ENCODE measurements at places on chromosomes 2 and 18.

- DNase-seq = no peak
These were observed 2.8 kb upstream of the TUBA4B start for GRCh38 chr2:219250049-219250781.

DNA sequence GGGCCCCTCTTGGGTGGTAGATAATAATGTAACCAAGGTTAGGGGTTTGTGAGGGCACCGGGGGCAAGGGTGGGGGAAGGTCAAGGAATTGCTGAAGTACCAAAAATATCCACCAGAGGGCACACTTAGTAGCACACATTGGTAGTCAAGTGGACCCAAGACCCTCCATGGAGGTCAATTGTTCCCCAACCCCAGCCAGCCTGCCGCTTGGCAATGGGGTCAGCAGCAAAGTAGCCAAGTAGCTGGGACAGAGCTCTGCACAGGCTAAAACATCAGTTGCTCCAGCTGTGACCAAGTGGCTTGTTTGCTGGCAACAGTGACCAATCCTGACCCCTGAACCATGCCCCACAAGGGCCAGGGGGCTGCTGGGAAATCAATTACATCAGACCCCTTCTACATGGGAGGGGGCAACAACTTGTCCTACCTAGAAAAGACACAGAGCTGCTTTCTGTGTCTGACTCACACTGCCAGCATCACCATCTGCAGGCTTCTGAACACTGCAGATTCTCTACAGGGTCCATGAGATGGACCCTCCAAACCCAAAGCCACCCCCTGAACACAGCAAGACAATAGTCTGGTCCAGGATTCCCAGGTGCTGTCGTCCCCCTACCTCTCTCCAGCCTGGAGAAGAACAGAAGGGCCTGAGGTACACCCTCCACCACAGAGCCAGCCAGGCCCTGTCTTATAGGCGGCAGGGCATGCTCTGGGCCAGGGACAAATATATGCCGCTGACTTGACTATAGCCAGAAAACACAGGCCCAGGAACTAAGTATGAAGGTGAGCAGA, 76.0 kb downstream of the EMX1 start:
- peak; percentile 47 for DNase-seq

- DNase-seq = no peak
These were observed 16.3 kb downstream of the MFSD2B start for GRCh38 chr2:24026233-24026632.

- no peak for DNase-seq
These were observed 797 bp upstream of the CRIM1 start for GRCh38 chr2:36354811-36355150.

DNA sequence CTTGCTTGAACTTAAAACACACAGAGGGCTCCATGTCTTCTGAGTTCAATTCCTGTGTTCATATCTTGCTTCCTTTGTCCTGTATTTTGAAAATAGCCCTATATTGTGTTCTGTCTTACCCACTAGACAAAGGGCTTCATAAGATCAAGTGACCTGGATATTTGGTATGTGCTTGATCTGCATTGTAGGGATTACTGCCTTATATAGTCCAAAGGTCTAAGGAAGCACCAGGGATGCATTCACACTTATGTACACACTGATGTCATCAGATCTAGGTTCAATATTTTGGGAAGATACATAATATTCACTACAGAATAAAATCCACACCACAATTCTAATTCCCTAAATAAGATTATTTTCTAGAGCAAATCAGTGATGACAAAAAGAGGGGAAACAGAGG, 278.0 kb upstream of the KYNU start:
- DNase-seq = no peak

All from T-helper 1 cell (primary cell).